ENCODE measurements at places on chromosomes 13 and 19. TPM values are rescaled to one million over a fixed set of nuclear protein-coding genes. Genes with fewer than 3 reads are reported as not detected.
A peak's percentile ranks its signal among the peaks of the same experiment; 100 is the strongest.

Gene SLC25A41
- total RNA-seq: not detected

DNA sequence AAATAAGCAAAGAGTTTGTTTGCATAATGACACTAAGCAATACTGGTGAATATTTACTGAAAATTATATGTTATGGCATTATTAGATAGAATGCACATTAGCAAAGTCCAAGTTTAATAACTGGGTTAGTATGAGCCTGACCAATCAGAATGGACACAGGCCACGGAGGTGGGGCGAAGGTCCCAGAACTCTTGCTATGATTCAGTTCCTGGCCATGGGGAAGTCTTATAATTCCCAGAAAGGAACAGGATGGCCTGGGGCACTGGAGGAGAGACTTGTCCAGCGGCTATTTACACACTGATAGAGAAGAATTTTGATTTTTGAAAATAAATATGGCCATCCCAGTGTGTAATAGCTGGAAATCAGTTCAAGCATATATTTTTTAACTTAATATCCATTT is 372.0 kb downstream of the EFNB2 start:
- no peak for DNase-seq

- no peak for DNase-seq
Measured at GRCh38 chr13:41842036-41842620, 118.8 kb downstream of the VWA8 start.

DNA sequence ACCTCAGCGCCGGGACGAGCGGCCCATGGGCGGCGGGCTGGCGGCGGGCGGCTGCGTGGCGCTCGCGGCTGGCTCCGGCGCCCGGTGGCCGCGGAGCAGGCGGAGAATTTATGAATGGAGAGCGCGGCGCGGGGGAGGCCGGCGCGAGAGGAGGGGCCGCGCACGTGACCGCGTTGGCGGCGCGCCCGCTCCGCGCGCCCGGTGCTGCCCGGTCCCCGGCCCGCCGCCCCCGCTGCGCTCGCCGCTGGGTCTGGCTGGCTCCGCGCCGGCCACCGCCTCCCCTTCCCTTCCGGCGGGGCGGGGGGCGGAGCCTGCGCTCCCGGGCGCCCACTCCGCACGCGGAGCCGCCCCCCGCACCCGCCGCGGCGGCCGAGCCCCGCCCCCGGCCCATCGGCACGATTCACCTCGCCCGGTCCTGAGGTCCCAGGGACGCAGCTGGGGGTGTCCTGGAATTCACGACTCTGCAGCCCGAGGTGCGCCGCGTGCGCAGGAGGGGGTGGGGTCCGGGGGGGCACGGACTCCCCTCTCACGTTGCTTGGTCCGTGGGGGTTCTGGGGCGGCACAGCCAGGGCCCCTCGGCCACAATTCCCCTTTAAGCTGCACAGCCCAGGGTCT is at the start of gene CBARP:
TSS of gene CBARP (minus strand) at position 252 of the 615 bp plus-strand sequence. CDS start 1,905 bp downstream, outside the sequence.
- DNase-seq: peak; percentile 64

GRCh38 chr19:50743537-50743936 is 20.4 kb downstream of the CLEC11A start:
- DNase-seq: no peak

Gene PDX1
- total RNA-seq: not detected
